ENCODE measurements at places on chromosomes 5 and 9.

GRCh38 chr9:94198414-94198813 lies 60.7 kb upstream of the ZNF169 start:
- no peak for DNase-seq

GRCh38 chr9:92754091-92754745 lies 10.4 kb downstream of the BICD2 start:
- DNase-seq: no peak

GRCh38 chr5:73663161-73663859 lies 37.3 kb downstream of the ARHGEF28 start:
- DNase-seq: no peak

- no peak for DNase-seq
Measured at GRCh38 chr9:36794461-36794860, 221.8 kb downstream of the MELK start.

- DNase-seq: no peak
Measured at GRCh38 chr5:77641963-77642737, 3.6 kb upstream of the OTP start.

- no peak for DNase-seq
Measured at GRCh38 chr5:57845025-57845424, 362.4 kb upstream of the ACTBL2 start.

DNA sequence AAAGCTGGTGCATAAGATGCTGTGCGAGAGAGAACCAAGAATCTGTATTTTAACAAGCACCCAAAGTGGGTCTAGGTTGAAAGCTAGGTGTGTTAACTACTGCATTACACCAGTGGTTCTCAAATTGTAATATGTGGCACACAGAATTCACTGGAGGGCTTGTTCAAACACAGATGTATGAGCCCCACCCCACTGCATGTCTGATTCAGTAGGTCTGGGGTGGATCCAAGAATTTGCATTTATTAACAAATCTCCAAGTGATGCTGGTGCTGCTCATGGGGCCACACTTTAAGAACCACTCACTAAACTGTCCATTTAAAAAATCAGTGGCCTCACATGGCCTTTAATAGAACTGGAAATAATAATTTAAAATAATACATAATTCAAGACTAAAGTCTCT lies 40.4 kb downstream of the LPAR1 start:
- DNase-seq: no peak

DNA sequence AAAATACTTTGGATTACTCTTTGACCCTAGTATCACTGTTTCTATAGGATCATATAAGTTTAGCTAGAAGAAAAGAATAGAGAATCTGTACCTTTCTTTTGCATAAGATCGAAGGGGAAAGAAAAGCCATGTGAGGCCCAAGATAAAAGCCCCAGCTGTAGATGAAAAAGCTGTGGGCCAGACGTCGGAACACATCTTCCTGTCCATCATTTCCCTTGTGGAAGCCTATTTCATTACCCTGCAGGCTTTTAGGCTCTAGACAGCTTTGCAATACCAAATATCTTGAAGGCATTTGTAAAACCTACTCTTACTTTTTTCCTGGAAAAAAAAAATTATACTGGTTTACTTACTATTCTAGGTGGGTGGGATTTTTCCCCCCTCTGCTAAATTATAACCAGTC lies 10.0 kb downstream of the PALM2AKAP2 start:
- no peak for DNase-seq

DNA sequence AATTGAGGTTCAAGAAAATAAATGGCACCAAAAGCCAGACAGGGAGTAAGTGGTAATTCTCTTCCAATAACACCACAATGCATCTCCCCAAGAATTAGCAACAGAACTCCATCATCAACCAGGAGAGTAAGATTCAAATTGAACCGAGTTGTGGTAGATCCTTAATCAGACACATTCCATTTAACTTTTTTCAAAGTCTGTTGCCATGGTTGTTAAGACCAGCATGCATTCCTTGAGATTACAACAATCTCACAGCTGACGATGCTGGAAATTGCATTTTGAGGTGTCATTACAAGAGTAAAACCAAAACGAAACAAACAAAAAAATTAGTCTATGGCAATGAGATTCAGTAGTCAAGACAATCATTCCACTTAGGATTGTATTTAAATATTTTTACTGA lies 78.9 kb upstream of the ZNF462 start:
- DNase-seq: no peak

DNA sequence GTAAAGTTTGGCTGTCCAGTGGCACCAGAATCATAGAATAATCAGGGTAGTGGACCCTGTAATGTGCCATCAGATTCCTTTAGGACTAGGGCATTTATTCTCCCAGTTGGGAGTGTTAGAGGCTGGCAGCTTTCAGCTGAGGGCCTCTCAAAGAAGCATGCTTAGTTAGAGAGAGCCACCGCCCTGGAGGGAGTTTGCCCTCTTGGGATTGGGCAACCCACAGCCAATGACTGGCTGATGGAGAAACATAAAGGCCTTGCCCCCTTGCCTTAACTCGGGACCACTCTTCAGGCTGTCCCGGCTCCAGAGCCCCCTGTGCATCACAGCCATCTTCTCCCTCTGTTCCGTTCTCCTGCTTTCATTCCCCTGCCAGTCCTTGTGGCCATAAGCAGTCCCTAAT lies 20.5 kb upstream of the IFNK start:
- DNase-seq: no peak

DNA sequence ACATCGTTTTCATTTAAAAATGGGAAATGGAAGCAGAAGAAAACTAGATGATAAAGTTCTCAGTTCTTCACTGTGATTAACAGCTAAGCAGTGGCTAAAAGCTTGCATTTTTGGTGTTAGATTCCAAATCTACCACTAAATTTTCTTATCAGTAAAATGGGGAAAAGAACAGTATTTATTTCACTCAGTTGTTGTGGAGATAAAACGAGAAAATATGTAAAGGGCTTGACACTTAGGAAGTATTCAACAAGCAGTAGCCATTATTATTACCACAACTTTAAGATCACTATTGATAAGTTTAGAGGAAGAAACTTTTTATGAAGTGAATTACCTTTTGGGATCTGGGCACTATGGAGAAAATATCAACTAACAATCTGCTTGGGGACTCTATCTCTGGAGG lies 4.5 kb downstream of the STOM start:
- no peak for DNase-seq
